ENCODE measurements at places on chromosomes 1 and 21.

DNA sequence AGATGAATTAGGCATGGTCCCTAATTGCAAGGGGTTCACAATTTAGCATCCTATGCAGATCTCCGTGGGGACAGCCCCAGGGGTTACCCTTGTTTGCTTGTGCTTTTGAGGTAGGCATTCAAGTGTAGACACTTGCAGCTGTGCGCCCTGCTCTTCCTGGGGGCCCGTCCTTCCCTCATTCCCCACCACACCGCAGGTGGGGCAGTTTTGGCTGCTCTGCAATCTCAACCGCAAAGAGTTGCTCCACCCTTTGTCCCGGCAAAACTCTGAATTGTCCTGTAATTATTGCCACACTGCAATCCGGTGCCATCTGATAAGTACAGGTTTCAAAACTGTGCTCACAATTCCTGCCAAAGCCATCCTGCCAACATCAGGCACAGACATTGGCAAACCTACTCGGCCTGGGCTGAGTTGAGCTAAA lies 65.4 kb upstream of the LYST start:
- no peak for DNase-seq

DNA sequence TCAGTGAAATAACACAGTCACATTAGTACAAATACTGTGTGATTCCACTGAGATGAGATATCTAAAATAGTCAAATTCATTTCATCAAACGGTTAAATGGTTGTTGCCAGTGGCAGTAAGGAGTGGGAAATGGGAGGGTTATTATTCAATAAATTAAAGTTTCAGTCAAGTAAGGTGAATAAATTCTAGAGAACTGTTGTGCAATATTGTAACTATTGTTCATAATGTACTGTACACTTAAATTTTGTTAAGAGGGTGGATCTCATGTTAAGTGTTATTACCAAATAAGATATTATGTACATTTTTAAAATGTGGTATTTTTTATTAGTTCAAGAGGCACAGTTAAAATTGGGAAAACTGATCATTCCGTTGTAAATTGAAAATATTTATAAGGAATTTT lies 463.3 kb upstream of the BRINP3 start:
- no peak for DNase-seq

DNA sequence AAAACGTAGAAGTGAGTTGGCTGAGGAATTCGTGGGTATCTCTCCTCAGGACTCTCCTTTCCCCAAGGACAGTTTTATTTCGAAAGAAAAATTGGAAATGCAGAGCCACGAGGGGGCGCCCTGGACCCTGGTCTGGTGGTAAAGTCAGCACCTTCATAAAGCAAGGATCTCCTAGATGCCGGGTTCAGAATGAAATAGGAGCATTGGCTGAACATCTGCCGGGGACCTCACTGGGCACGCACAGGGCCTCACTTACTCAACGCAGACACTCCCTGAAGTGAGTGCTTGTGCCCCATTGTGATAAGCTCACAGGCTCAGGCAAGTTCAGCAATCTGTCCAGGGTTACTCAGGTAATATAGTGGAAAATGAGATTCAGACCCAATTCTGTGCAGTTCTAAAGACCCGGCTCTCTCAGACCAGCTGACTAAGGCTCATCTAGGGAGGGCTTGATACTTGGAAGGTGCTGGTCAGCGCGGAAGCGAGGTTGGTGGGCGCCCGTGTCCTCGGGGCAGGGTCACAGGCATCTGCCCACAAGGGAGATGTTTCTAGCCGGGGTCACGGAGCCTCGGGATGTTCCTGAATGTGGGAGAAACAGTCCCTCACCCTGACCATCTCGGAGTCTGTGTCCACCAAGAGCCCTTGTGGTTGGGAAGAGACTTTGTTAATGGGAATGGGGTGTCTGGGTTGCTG lies 55.7 kb upstream of the ETV3 start:
- peak; percentile 14 for DNase-seq

- DNase-seq = no peak
These were observed 428.1 kb downstream of the MATN1 start for GRCh38 chr1:30295266-30295665.

DNA sequence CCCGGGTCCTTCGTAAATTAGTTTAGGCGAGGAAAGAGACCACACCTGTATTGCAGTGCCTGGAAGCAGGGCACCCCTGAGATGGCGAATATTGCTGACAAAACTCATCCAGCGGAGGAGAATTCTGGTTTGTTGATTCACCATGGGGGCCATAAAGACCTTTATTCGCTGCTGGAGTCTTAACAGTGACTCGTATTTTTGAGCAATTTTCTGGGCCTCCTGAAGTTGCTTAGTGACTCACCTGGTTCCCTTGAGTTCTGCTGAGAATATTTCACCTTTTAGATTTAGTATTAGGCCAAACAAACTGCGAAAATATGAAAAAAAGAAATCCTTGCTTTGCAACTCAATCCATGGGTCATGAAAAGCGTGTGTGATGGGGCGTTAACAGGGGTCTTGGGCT lies 20.6 kb upstream of the H6PD start:
- DNase-seq = no peak

GRCh38 chr1:10691740-10692125 lies 104.7 kb downstream of the CASZ1 start:
- no peak for DNase-seq

- no peak for DNase-seq
These were observed 91.6 kb downstream of the RGL1 start for GRCh38 chr1:183896466-183897048.

GRCh38 chr1:204472660-204473059 lies 21.9 kb downstream of the PIK3C2B start:
- no peak for DNase-seq

GRCh38 chr1:150192012-150192411 lies 42.3 kb downstream of the PLEKHO1 start:
- DNase-seq = peak; percentile 80

- DNase-seq = no peak
These were observed 88.3 kb upstream of the SELENON start for GRCh38 chr1:25711555-25712298.

DNA sequence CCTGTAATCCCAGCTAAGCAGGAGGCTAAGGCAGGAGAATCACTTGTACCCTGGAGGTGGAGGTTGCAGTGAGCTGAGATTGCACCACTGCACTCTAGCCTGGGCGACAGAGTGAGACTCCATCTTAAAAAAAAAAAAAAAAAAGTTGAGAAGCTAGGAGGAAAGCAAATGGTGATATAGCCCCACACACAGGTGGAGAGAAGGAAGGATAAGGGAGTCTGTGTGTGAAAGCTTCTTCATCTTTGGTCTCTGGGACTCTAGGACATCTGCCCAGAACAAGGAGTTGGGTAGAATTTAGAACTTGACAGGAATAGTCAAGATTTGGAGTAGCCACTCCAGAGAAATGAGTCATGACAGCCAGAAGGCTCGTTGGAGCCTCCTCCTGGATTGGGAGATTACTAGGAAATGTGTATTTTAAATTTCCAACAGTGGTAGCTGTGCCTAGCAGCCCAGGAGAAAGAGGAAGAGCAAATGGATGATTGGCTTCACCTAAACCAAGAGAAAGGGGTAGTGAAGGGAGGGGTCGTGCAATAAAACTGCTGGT lies 19.9 kb downstream of the NPL start:
- no peak for DNase-seq

DNA sequence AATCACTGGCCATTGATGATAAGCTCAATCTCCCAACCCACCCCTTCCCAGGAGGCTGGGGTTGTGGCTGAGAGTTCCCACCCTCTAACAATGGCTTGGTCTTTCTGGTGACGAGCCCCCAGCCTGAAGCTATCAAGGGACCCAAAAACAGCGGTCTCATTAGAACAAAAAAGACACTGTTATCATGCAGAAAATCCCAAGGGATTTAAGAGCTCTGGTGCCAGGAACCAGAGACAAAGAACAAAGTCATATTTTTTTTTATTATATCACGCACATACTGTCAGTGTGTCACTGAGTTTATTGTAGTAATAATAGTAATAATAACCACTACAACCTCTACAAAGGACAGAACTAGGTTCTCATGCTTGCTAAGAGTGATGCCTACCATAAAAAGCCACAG lies 43.9 kb downstream of the CCDC185 start:
- DNase-seq = no peak

DNA sequence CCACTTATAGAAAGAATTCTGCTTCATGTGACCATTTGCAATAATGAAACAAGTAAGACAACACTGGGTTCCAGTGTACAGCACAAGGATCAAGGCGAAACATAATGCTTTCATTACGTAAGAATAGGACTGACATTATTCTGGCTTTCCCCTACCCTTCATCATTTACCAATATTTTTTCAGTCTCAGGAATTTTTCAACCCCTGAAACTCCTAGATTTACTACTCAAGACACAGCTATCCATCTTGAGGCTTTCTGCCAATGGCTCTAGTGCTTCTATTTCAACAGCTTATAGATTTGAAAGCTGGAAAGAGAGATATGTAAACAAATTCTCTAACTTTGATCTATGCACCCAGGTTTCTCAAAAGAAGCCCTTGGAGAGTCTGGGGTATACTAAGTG lies 48.4 kb downstream of the WLS start:
- DNase-seq = no peak

GRCh38 chr1:161092621-161093028 lies 3.3 kb upstream of the NECTIN4 start:
- no peak for DNase-seq

- no peak for DNase-seq
These were observed 28.2 kb downstream of the ATP8B2 start for GRCh38 chr1:154353460-154353904.

GRCh38 chr1:96554364-96554763 lies 167.2 kb upstream of the PTBP2 start:
- DNase-seq = no peak

- DNase-seq = no peak
These were observed 260.3 kb downstream of the ASTN1 start for GRCh38 chr1:176904057-176904751.

- peak; percentile 96 for DNase-seq
These were observed 14.3 kb upstream of the ALG14 start for GRCh38 chr1:95086949-95087533.

- DNase-seq = no peak
These were observed 273.2 kb downstream of the NPHP4 start for GRCh38 chr1:5718831-5719632.

GRCh38 chr1:101308935-101309333 lies 72.1 kb downstream of the S1PR1 start:
- DNase-seq = no peak

GRCh38 chr1:184483101-184483683 lies 96.4 kb downstream of the C1orf21 start:
- DNase-seq = no peak

GRCh38 chr1:59025898-59026426 lies 242.1 kb upstream of the JUN start:
- no peak for DNase-seq

- no peak for DNase-seq
These were observed 45.8 kb downstream of the SSX2IP start for GRCh38 chr1:84644472-84644871.

GRCh38 chr1:205109711-205110110 lies 12.1 kb downstream of the RBBP5 start:
- no peak for DNase-seq

DNA sequence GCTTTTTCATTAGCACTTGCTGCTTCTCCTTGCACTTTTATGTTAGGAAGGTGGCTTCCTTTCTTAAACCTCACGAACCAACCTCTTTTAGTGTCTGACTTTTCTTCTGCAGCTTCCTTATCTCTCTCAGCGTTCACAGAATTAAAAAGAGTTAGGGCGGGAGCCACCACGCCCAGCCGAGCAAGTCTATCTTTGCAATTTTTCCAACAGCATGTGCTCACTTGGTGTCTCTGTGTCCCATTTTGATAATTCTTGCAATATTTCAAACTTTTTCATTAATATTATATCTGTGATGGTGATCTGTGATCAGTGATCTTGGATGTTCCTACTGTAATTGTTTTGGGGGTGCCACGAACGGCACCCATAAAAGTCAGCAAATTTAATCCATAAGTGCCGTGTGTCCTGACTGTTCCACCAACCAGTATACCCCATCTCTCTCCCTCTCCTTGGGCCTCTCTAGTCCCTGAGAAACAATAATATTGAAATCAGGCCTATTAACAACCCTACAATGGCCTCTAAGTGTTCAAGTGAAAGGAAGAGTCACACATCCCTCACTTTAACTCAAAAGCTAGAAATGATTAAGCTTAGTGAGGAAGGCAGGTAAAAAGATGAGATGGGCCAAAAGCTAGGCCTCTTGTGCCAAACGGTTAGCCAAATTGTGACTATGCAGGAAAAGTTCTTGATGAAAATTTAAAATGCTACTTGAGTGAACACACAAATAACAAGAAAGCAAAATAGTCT lies 15.9 kb upstream of the ITPKB start:
- no peak for DNase-seq

GRCh38 chr1:39981945-39982344 lies 27.0 kb downstream of the MFSD2A start:
- peak; percentile 65 for DNase-seq

DNA sequence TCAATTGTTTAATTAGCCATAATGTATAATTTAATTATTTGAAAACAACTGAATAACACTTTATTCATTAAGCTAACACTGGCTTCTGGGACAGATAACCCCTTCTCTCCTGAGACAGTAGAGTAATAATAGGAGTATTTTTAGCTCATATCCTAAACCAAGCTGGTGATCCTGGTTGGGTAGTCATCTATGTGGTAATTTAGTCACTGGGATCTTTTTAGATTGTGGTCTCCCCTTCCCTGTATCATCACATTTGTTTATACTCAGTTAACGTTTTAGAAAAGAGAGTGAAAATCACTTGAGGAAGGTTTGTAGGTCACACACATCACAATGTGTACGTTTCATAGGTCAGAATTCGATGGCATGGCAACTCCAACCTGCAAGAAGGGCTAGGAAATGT lies 1356.6 kb upstream of the ADGRL2 start:
- DNase-seq = no peak

DNA sequence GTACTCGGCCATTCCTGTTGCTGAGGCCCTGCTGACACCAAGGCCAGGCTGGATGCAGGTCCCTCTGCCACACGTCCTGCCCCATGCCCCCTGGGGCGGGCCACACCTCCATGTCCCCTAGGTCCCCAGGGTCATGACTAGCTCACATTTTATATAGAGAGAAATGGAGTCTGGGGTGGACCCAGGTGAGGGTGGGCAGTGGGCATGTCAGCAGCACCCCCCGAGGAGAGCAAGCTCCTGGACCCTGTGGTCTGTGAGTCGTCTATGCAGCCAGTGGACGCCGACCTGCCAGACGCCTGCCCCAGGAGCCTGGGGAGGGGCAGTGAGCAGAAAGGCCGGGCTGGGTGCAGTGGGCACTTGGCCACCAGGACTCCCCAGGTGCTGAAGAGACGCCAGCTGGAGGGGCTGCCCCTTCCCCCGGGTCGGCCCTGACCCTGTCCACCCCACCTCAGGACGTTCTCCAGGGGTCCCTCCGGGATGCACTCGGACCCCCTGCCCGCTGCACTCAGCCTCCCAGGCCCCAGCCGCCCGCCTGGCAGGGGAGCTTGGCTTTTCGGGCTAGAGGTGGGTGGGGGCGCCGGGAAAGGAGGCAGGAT lies 15.9 kb downstream of the SAMD11 start:
- no peak for DNase-seq

GRCh38 chr1:205706601-205707502 lies 26.5 kb upstream of the SLC45A3 start:
- no peak for DNase-seq

DNA sequence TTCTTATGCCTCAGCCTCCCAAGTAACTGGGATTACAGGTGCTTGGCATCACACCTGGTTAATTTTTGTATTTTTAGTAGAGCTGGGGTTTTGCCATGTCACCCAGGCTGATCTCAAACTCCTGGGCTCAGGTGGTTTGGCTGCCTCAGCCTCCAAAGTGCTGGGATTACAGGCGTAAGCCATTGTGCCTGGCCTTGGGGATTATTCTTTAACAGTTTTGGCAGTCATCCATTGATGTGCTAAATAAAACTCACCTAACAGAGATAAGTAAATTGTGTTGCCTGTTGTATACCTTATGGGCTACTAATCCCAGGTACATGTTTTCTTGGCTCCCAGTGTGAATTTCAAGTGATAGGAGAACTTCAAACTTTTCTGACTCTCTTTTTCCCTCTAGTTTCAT lies 35.2 kb upstream of the PDE4B start:
- no peak for DNase-seq
